Activated CD8-positive, alpha-beta memory T cell treated with anti-CD3 and anti-CD28 coated beads, Interleukin-2, amount 10 ng/mL, durations not matched to agents 7 days and 5 days (primary cell): ENCODE measurements at places on chromosomes 4 and X.

GRCh38 chr4:9943761-9944160, 77.5 kb downstream of the SLC2A9 start:
- no peaks in the 10 kb centered on the region for H3K27me3 ChIP-seq
- H3K4me1 ChIP-seq = no peaks in the 10 kb centered on the region
- H3K27ac ChIP-seq = no peak overlapping the region
- peak; percentile 22 for DNase-seq
- no peak overlapping the region for H3K4me3 ChIP-seq
- H3K36me3 ChIP-seq = no peaks in the 10 kb centered on the region

DNA sequence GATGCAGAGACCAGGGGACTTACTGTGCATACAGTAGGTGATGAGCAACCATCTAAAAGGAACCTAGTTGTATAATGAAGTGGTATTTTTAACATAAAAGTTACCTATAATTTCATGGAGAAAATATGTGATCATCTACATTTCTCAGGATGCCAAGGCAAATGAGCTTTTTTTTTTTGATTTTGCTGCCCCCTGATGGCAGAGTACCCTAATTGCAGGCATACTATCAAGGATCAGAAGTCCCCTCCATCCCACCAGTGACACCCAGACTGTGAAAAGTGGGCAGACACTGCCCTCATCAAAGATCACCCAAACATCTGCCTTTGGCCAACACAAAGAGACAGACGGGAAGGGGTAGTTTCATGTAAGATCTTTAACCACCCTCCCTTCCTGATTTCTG, 9.6 kb upstream of the ABLIM2 start:
- H3K4me3 ChIP-seq = no peak overlapping the region
- H3K4me1 ChIP-seq = no peaks in the 10 kb centered on the region
- H3K27me3 ChIP-seq = peaks cover 5% of the 10 kb centered on the region
- no peaks in the 10 kb centered on the region for H3K36me3 ChIP-seq
- H3K27ac ChIP-seq = no peak overlapping the region
- no peak for DNase-seq

DNA sequence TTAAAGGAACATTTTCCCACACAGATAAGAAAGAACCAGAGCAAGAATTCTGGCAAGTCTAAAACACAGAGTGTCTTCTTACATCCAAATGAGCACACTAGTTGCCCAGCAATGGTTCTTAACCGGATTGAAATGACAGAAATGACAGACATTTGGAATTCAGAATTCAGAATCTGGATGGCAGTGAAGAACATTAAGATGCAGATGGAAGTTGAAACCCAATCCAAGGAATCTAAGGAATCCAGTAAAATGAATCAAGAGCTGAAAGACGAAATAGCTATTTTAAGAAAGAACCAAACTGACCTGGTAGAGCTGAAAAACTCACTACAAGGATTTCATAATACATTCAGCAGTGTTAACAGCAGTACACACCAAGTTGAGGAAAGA, 21.5 kb downstream of the ANAPC10 start:
- no peaks in the 10 kb centered on the region for H3K27me3 ChIP-seq
- H3K36me3 ChIP-seq = peaks cover 51% of the 10 kb centered on the region
- DNase-seq = no peak
- H3K4me1 ChIP-seq = peaks cover 27% of the 10 kb centered on the region
- H3K4me3 ChIP-seq = peak overlapping the region; percentile 9

GRCh38 chr4:173493041-173493440, 37.0 kb downstream of the HAND2 start:
- peaks cover 15% of the 10 kb centered on the region for H3K4me1 ChIP-seq
- H3K36me3 ChIP-seq = no peaks in the 10 kb centered on the region
- no peak overlapping the region for H3K27ac ChIP-seq
- peaks cover 25% of the 10 kb centered on the region for H3K27me3 ChIP-seq
- DNase-seq = no peak
- H3K4me3 ChIP-seq = no peak overlapping the region

- DNase-seq = no peak
- no peaks in the 10 kb centered on the region for H3K4me1 ChIP-seq
- H3K27me3 ChIP-seq = no peaks in the 10 kb centered on the region
- no peaks in the 10 kb centered on the region for H3K36me3 ChIP-seq
These were observed 287.2 kb downstream of the OPHN1 start for GRCh38 chrX:68146054-68146453.
